Uterine smooth muscle cell (primary cell): ENCODE measurements at places on chromosomes 16 and 17. TPM values are rescaled to one million over a fixed set of nuclear protein-coding genes. Genes with fewer than 3 reads are reported as not detected.

TP53TG3C gene
- total RNA-seq = not detected in 2 replicates

PRSS36 gene
- total RNA-seq = 0.33 and 0.75 TPM in 2 replicates

TSPOAP1 gene
- 0.44 and 4.0 TPM in 2 replicates for total RNA-seq

ATP2A1 gene
- total RNA-seq = 0.22 and 0.25 TPM in 2 replicates

MAF gene
- total RNA-seq = 5.8 and 14.9 TPM in 2 replicates

ELP5 gene
- total RNA-seq = 33.0 and 35.5 TPM in 2 replicates

CLDN7 gene
- 2.1 and 4.5 TPM in 2 replicates for total RNA-seq

SLC47A1 gene
- 0.55 and 1.5 TPM in 2 replicates for total RNA-seq

METRN gene
- 47.1 and 79.5 TPM in 2 replicates for total RNA-seq

CCL3 gene
- total RNA-seq = not detected in 2 replicates

PRAC1 gene
- not detected in 2 replicates for total RNA-seq

KRT28 gene
- total RNA-seq = not detected in 2 replicates

DNAAF1 gene
- total RNA-seq = not detected in 2 replicates

MAPT gene
- total RNA-seq = 0.33 and 0.75 TPM in 2 replicates

KRTAP4-4 gene
- not detected in 2 replicates for total RNA-seq

KCNG4 gene
- not detected in 2 replicates for total RNA-seq

THAP11 gene
- total RNA-seq = 36.4 and 43.2 TPM in 2 replicates

CLEC3A gene
- not detected in 2 replicates for total RNA-seq

CD300C gene
- not detected in 2 replicates for total RNA-seq

GSG1L gene
- not detected in 2 replicates for total RNA-seq

HIGD1B gene
- not detected in 2 replicates for total RNA-seq
